Spinal cord (tissue), 10 donors: ENCODE measurements at places on chromosomes 5 and 9. TPM values are rescaled to one million over a fixed set of nuclear protein-coding genes. Genes with fewer than 3 reads are reported as not detected.

GRCh38 chr5:102888483-102888882 is 133.4 kb downstream of the PAM start:
- no peak for DNase-seq

The SEMA6A gene
- 135 TPM for polyA plus RNA-seq

The PRELID2 gene
- 2.7 TPM for polyA plus RNA-seq

The SNCAIP gene
- 35.8 TPM for polyA plus RNA-seq

The WDR5 gene
- polyA plus RNA-seq, result 37.3 TPM
